ENCODE measurements at places on chromosomes 11 and 22.

DNA sequence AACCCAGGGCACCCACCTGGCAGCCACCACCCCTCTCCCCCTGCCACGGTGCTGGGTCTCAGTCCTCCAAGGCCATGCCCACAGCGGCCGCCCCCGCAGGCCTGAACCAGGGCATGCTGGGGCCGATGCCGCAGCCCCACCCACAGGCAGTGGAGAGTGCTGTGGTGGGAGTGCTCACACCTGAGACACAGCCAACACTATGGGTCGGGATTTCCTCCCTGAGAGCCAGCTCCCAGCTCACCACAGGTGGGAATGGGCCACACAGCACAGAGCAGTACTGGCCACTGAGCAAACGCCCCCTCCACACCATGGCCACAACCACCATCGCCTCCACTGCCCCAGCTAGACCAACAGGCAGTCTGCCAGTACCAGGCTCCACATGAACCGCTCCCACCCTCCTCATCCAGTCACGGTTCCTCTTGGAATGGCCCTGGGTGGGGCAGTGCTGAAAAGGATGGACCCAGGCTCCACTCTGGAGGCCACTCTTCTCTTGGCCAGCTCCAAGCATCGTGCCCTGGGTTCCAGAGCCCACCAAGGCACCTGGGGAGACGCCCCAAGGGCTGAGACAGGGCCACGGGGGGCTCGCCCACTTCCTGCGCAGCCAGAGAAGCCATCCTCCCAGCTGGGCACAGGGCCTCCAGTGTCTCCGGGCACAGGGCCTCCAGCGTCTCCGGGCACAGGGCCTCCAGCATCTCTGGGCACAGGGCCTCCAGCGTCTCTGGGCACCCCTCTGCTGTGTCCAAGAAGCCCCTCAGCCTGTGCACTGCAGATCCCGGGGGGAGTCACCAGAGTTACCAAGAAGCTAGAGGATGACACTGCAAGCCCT, 14.2 kb downstream of the MOB2 start:
- no peak for DNase-seq

DNA sequence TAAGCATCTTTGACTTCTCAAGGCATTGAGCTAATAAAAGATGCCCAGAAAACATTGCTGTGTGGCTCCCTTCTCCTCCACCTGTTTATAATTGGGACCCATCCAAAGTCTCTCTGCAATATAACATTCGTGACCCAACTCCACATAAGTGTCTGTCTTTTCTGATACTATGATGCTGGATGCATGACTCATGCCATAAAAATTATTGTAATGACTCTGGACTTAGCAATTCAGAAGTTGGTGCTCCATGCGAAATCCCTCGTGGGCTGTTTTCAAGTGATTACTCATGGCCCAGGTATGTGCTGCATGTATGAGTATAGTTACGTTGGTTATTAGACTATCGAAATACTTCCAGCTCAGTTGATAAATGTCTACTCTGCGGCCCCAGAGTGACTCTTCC, 11.7 kb downstream of the FJX1 start:
- DNase-seq, result no peak

GRCh38 chr22:24144778-24145085, 36.6 kb upstream of the SUSD2 start:
- no peak for DNase-seq

DNA sequence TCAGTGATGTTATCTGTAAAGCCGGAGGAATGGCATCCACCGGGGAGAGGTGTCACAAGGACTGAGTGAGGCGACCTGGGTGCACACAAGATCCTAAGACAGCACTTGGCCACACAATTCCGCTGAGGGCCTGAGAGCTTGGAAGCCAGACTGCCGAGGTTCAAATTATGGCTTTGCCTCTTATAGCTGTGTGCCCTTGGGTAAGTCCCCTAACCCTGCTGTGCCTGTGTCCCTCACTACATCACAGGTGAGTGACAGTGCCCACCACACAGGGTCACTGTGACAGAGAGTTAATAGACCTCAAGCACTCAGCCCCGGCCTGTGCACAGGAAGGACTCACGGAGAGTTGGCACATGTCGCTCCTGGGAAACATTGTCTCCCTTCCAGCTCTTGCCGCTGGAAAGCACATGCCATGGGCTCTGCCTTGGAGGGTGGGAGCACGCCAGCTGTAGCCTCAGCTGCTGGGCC, 592 bp downstream of the RHOD start:
- DNase-seq, result no peak

DNA sequence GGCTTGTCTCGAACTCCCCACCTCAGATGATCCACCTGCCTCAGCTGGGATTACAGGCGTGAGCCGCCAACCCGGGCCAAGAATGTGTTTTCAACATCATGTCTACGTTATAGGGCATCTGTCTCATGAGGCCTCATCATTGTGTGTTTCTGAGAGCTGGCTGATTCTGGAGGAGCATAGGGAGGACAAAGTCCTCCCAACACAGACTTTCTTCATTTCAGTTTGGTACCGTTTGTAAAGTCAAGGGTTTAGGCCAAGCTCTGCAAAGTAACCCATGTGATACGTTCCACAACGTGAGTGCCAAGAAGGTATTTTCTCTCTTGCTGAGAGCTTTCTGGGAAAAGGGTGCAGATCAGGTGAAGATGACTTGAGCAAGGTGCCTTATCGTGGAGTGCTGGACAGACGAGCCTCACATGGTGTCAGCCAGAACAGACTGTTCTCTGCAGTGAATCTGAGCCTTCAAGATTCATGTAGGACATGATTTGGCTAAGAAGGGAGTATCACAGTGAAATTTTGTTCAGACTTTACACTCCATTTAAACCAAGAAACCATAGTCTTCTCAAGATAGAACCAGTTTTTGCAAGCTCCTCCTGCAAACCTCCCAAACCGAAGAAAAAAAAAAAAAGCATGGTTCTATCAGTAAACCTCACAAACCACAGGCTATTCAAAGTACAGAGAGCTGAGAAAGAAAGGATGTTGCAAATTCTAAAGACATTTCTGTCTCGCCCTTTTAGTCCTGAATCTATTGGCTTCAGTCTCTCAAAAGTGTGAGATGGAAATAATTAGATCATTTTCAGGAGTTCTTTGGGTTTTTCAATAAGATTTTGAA, 71.7 kb downstream of the DBX1 start:
- DNase-seq, result no peak

DNA sequence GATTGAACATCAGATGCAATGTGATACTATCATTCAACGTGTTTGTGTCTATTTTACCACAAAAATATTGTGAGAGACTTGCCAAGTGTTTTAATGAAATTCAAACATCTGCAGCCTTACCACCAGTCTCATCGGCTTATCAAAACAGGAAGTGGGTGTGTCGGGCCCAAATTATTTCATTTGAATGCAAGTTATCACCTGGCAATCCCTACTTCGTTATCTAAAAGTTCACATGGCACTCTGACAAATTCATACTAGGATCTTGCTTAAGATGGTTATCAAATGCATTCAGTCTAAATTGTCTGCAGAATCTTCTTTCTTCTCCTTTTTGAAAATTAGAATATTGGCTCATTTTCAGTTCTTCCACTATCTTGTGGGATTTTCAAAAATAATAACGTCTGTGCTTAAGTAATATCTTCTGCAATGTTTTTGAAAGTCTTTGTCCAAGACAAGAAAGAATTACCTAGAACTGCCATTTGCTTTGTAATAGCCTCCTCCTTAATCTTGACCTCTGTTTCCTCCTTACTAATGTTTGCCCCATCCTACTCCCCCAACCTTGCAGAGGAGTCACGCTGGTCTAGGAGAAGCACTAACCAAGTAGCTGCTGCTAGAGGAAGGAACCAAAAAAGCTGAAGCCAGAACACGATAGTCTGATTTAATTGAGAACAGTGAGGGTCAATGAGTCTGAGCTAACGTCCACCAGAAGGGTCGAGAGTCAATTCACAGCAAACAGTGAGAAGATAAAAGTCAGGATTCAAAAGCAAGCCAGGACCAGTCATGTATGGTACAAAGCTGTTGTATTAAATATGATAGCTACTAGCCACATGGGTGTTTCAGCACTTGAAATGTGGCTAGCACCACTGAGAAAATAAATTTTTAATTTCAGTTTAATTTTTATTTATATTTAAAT, 10.2 kb upstream of the BIRC3 start:
- peak; percentile 78 for DNase-seq

- DNase-seq, result no peak
Observed at GRCh38 chr11:12287009-12287373, 90.4 kb upstream of the PARVA start.

GRCh38 chr11:125211948-125212340, 47.4 kb downstream of the PKNOX2 start:
- DNase-seq, result no peak

DNA sequence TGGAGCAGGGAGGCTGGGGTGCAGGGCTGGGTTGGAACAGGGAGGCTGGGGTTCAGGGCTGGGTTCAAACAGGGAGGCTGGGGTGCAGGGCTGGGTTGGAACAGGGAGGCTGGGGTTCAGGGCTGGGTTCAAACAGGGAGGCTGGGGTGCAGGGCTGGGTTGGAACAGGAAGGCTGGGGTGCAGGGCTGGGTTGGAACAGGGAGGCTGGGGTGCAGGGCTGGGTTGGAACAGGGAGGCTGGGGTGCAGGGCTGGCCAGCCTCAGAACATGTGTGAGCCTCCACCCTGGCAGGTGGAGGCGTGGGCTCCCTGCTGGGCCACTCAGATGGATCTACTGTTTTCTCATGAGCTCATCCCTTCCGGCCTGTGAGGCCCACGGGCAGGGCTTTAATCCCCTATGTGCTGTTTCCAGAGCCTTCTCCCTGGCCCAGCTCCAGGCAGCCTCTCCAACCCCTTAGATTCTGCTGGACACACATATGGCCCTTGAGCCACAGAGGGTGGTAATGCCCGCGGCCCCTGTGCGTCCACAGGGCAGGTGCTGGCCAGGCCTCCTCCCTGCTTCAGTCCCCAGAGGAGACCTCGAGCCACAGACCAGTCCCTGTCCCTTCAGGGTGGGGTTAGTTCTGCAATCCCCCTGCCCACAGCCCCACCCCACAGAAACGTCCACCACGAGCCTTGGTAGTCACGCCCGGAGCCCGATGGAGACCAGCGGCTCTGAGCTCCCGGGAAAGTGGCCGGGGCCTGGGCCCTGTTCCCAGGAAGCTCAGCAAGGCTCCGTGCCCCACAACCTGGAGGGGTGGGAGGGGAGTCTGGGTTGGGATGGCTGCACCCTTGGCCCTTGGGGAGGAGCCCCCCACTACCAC, 197.9 kb downstream of the BRD1 start:
- DNase-seq, result no peak

- no peak for DNase-seq
Observed at GRCh38 chr11:124825876-124826275, 25.7 kb upstream of the MSANTD2 start.

DNA sequence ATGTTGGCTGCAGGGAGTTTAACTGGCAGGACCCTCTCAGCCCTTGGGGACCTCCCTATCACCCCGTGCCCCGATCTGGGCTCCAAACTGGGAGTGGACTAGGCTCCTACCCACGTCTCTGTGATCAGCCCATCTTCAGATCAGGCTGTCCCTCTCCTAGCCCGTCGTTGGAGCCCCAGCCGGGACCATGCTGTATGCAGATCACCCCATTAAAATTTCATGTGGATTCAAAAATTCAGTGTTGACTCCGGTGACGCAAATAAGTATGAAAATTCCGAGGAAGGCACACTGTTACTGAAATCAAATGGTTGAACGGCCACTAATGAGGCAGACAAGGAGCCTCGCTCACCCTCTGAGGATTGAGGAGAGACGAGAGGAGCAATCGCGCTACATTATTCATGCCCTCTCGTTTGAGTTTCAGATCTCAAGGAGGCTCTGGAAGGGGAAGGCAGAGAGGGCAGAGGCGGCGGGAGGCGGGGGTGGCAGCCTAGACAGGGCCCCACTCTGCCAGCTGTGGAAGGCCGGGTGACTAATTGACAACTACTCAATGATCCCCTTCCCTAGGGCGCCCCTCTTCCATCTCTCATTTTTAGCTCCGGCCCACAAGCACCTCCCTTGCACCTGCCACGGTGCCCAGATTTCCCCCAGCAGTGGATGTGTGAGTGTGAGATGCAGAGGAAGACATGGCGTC, 255.4 kb downstream of the MIAT start:
- DNase-seq, result no peak

DNA sequence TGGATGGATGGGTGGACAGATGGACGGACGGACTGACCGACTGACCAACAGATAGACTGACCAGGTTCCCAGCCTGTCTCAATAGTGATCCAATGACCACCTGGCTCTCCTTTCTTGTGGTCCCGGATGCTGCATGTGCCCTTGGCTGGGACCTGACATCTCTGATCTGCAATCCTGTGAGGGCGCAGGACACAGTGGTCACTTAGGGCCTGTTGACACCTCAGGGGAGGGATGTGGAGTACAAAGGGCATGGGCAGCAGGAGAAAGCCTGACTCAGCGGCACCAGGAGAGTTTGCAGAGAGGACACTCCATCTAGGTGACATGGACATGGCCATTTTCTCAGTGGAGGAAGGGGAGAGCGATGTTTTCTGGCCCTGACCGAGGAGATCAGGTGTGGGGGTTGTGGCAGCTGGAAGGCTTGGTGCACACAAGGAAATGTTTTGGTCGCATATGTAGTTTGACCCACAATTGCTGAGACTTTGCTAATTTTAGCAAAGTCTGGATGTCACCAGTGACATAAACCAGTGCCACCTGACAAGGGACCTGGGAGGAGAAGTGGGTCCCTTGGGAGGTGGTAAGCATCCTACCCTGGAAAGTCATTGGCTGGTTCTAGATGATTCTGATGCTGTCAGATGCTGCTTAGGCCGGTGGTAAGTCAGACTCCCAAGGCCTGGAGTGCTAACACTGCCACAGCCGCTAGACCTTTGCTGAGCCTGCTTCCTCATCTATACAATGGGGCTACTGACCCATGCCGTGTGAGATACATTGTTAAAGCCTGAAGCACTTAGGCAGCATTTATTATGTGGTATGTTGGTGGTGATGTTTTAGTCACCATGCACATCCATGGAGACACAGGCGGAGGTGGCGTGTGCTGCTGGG, 50.7 kb downstream of the CD82 start:
- DNase-seq, result no peak

DNA sequence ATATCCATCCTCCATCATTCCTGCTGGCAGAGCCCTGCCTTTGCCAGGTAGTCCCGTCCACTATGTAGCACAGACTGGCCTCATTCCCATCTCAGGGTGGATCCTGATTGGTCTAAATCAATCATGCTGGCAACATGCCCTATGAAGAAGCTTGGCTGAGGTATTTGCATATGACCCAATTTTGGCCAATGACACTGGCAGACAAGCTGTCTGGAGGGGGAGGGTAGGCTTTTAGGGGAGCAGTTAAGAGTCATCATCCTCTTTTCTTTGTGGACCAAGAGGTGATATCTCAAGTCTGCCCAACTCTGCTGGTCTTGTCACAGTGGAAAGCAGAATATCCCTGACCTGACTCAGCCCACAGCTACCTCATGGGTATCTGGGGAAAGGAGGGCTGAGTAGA, 5.1 kb downstream of the CCDC89 start:
- DNase-seq, result peak; percentile 21
